ENCODE measurements at places on chromosomes 7 and 10. TPM values are rescaled to one million over a fixed set of nuclear protein-coding genes. Genes with fewer than 3 reads are reported as not detected.
A peak's percentile ranks its signal among the peaks of the same experiment; 100 is the strongest.

Gene COL13A1
- 5.7 TPM for polyA plus RNA-seq

DNA sequence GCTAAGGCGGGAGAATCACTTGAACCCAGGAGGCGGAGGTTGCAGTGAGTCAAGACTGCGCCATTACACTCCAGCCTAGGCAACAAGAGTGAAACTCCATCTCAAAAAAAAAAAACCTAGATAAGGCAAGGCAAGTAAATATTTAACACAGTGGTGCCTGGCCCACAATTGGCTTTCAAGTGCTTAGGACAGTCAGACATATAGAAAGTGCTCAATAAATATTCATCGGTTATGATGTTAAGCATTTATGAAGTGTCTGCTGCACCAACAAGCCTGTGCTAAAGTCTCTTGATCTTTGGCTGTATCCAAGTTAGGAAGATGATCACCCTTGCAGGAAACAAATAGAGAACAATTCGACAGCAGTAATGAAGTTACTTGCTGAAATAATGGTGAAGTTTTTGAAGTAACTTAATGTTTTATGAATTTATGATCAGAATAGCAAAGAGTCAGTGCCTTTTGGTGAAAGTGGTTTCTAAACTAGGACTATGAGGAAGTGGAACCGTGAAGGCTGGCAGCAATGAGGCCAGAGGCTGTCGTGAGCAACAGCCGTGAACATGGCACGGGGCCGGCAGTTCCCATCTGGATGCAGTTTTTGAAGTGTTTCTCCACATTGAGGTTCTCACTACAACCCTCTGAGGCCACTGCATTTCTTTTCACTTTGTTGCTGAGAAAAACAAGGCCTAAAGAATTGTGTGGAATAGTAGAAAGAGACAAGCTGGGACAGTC lies 48.1 kb upstream of the GATA3 start:
- no peak for DNase-seq

DNA sequence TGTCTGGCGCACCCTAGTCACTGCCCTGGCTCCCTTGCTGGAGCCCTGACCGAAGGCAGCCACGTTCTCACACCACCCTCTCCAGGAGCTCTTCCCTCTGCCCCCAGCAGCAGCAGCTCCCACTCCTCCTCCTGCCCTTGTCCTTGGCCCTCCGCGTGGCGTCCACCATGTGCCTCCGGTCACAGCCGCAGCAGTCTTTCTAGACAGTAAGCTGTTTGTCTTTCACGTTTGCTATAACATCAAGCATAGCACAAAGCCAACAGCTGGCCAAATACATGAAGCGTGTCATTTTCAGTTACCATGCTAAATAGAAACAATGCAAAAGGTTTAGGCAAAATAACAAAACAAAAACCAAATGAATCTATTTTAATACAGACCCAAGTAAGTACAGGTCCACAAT lies 3.3 kb downstream of the PITRM1 start:
- DNase-seq, result no peak

DNA sequence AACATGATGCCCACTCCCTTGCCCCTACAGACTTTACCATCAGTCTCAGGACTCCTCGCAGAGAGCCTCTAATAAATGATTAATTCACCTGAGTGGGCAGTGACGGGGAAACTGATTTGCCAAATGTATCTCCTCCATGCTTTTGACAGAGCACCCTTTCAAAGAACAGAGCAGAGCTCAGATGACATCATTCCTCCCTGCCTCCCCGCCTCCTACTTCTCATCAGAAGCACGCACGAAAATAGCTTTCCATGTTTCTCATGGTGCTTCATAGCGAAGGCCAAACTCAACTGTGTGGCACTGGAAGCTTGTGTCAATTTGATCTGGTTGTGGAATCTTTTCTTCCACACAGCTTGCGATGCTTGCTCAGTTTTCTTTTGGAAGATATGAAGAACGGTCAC lies 442.5 kb downstream of the RPS24 start:
- no peak for DNase-seq

Gene CASP7
- polyA plus RNA-seq, result 21.5 TPM

DNA sequence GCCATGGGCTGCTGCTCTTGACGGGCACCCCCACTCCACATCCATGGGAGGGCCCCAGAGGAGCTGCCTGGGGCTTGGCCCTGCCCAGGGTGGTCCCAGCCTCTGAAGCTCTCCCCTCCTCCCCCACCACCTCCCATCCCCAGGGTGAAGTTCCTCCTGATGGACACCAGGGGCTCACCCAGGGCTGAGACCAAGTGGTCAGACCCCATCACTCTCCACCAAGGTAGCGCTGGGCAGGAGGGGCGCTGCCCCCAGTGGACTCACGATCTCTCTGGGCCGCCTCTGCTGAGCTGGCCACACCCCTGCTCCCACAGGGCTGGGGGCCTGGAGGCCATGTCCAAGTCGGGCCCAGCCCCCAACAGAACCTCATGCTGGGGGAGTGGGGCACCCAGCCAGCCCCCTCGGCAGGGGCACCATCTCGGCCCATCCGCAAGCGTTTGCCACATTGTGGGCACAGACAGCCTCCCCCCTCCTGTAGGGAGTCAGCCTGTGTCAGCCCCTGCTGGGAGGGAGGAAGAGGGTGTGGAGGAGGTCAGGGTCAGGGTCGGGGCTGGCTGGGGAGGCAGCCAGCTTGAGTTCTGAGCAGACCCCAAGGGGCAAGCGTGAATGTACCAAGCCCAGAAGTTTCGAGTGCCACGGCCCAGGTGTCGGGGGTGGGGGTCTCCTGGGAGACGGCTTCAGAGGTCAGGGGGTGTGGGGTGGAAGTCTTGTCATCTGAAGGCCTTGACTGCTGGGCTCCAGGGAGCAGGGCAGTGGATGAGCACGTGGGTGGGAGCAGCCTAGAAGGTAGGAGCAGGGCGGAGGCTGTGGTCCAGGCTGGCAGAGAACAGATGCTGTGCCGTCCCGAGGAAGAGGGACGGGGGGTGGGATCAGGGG lies 2.8 kb downstream of the UPK3B start:
- DNase-seq, result no peak

DNA sequence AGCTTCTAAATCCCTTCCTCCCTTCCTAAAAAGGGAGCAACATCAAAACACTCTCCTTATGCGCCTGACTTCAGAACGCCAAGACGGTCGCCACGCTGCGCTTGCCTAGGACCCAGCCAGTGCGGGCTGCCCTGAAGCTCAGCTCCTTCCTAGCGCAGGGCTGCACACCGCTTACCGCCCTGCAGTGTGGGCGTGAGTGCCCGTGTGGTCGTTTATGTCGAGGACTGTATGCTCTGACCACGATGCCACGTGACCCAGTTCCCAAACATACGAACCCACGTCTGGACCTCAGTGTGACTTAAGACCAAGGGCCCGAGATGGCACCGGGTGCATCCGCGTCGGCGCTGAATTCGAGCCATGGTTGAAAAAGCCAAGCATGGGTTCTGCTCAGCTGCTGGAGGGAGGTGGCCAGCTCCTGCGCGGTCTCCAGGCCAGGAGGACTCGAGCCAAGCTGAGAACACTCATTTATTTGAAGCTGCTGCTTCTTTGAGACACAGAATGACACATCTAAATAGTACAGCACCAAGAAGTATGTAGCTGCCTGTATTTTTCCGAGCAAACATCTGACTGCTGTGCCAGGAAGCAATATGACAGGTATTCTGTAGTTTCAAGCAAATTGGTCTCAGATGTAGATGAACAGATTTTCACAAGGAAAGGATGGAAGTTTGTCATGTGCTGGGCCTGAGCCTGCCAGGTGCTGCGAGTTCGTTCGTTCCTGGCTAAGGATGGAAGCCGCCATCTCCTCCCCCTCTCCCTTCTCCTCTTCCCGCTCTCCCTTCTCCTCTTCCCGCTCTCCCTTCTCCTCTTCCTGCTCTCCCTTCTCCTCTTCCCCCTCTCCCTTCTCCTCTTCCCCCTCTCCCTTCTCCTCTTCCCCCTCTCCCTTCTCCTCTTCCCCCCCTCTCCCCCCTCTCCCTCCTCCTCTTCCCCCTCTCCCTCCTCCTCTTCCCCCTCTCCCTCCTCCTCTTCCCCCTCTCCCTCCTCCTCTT lies 184.7 kb downstream of the EBF3 start:
- DNase-seq, result no peak

Gene CFTR
- 0.05 TPM for polyA plus RNA-seq

Gene ETV1
- polyA plus RNA-seq, result 3.5 TPM

DNA sequence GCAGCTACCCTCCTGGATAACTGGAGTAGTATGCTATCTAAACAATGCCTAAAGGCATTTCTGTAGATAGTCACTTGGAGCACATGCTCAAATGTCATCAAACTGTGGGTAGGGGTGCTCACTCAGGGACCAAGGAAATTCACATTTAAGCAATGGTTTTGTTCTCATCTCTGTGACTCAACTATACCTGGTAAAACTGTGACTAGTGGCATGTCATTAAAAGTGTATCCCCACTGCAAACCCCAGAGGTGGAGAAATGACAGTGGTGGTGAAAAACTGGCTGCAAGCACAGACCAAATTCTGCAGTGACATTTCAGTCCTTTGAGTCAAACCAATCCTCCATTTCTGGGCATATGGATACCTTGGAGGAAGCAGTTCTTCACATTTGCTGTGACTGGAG lies 134.2 kb upstream of the EFCAB10 start:
- no peak for DNase-seq

Gene CYP2C8
- polyA plus RNA-seq, result 0.95 TPM

Gene FXYD4
- not detected for polyA plus RNA-seq

GRCh38 chr10:131805696-131806095 lies 95.1 kb upstream of the PPP2R2D start:
- no peak for DNase-seq

DNA sequence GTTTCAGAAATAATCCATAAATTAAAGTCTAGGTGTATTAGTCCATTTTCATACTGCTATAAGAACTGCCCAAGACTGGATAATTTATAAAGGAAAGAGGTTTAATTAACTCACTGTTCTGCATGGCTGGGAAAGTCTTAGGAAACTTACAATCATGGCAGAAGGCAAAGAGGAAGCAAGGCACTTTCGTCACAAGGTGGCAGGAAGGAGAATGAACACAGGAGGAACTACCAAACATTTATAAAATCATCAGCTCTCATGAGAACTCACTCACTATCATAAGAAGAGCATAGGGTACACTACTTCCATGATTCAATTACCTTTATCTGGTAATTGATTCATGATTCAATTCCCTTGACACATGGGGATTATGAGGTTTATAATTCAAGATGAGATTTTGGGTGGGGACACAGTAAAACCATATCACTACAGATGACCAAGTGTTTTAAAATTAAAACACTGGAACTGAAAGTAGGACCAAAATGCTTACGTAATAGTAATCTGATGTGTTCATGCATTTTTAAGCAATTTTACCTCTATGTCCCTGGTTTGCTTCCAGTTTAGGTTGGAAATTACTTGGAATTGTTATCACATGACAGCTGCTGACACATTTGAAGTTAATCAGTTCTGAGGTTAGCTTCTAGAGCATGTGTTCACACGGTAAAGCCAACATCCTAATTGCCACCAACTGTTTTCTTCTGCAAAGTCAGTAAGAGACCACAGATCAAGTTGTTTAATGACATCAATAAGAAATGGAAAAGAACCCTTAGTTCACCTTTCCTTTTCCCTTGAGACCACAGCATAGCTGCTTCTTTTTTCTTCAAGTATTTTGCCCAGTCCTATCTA lies 48.4 kb upstream of the SEMA3C start:
- DNase-seq, result no peak

Gene HGF
- polyA plus RNA-seq, result 12.3 TPM

Gene GPR15LG
- polyA plus RNA-seq, result 18.6 TPM

Gene CFAP46
- not detected for polyA plus RNA-seq

DNA sequence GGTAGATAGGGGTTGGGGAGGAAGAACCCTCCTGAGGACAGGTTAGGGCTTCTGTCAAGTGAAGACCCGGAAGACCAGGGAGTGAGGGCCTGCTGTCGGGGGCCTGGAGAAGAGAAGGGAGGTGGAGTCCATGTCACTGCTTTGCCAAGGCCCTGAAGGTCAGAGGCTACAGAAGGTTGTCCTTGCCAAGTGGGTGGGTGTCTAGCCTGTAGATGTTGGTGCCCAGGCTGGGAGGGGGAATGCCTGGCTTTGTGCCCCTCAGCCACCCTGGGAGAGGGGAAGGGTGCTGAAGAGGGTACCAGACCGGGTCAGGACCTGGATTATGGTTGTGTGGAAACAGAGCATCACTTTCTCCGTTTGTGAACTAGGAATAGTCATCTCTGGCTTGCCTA lies 67.2 kb upstream of the AQP1 start:
- no peak for DNase-seq

GRCh38 chr7:105673367-105674084 lies 92.2 kb upstream of the EFCAB10 start:
- DNase-seq, result no peak

Gene DMBT1
- 4.8 TPM for polyA plus RNA-seq

- peak; percentile 62 for DNase-seq
These were observed 33.5 kb upstream of the AUTS2 start for GRCh38 chr7:69564454-69565417.

Gene CPA2
- 0.09 TPM for polyA plus RNA-seq

Gene AOC1
- polyA plus RNA-seq, result not detected

Gene WNT8B
- 0.08 TPM for polyA plus RNA-seq

Gene HECTD2
- 11.9 TPM for polyA plus RNA-seq

DNA sequence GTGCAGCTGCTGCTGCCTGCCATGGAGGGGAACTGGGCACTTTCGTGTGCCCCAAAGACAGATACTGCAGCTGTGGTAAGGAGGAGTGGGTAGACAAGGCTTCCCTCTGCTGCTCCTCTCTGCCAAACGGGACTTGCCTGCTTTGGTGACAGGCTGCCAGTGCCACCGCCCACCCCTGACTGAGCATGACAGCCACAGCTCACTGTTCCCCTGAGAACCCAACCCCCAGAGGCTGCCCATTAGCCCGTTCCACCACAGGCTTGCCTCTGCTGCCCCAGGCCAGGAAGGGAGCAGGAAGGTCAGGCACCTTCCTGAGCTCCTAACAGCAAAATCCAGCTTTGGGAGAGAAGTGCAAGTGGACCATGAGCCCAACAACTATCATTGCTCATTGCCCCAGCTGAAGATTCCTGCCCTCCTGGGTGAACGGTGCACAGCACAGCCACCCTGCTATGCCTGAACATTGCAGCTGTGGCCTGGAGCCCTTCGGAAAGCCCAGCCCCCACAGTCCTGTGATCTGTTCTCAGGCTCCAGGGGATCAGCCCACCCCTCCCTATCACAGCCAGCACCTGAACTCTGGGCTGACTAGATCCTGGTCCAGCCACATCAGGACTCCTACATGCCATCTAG lies 58.7 kb upstream of the ANTXRL start:
- DNase-seq, result no peak

DNA sequence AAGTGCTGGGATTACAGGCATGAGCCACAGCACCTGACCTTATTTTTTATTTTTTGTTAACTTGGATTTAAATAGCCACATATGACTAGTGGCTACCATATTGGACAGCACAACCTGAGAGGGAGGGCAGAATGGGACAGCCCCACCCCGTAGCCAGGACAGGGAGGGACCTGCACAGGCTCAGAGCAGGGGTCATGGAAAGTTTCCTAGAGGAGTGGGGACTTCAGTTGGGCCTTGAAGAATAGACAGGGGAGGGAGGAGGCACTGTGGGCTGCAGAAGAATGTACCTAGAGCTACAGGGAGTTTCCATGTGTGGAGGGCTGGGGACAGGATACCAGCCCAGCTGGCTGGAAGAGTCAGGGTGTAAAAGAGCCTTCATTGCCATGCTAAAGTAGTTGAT lies 8.8 kb downstream of the TRIM8 start:
- no peak for DNase-seq

DNA sequence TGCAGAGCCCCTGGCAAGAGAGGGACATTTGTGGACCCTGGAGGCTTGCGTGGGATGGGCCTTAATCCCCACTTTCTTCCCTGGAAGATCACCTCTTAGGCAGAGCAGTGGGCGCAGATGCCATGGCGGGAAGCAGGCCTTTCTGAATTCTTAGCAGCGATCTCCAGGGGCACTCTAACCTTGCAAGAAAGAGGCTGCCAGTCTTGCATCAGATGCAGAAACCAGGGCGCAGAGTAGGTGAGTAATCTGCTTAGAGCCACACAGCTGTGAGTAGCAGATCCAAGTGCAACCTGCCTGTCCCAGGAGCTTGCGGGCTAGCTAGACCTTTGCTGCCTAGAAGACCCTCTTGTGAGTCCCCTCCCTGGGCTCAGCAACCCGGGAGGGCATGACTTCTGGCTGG lies 40.0 kb downstream of the KCTD7 start:
- DNase-seq, result no peak

Measured in urinary bladder (tissue), 4 donors.